ENCODE measurements at places on chromosomes 3 and 15.
A peak's percentile ranks its signal among the peaks of the same experiment; 100 is the strongest.

GRCh38 chr3:51617597-51617996 is 53.5 kb upstream of the TEX264 start:
- no peak for DNase-seq

- no peak for DNase-seq
Measured at GRCh38 chr3:143258692-143259091, 139.1 kb downstream of the CHST2 start.

DNA sequence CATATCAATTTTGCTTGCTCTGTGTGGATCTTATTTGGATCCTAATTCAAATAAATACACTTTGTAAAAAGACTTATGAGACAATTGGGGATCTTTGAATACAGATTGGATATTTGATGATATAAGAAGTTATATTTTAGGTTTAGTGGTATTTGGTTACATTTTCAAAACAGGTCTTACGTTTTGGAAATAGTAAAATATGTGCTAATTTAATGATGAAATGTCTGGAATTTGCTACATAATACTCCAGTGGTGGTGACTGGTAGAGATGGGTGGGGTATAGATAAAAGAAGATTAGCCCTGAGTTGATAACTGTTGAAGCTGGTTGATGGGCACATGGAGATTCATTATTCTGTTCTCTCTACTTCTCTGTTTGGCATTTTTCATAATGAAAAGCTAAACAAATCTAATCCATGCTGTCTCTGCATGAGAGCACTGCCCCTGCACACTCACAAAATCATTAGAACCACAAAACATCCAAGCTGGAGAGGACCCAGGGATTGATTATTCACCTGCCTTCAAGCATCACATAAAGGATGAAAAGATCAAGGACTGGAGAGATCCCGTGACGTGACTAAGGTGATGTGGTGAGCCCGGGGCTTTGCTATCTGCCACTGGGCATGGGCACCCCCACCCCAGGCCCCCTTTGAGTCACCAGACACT is 58.9 kb downstream of the TLE3 start:
- no peak for DNase-seq

GRCh38 chr3:24952388-24952787 is 457.7 kb upstream of the THRB start:
- DNase-seq: no peak

- no peak for DNase-seq
Measured at GRCh38 chr3:10775259-10775658, 40.8 kb upstream of the SLC6A11 start.

GRCh38 chr3:187062526-187063177 is 76.6 kb downstream of the RPL39L start:
- DNase-seq: peak; percentile 37

- no peak for DNase-seq
Measured at GRCh38 chr3:171172070-171172469, 145.6 kb upstream of the SLC2A2 start.

GRCh38 chr3:107028086-107028485 is 349.2 kb upstream of the CCDC54 start:
- no peak for DNase-seq

DNA sequence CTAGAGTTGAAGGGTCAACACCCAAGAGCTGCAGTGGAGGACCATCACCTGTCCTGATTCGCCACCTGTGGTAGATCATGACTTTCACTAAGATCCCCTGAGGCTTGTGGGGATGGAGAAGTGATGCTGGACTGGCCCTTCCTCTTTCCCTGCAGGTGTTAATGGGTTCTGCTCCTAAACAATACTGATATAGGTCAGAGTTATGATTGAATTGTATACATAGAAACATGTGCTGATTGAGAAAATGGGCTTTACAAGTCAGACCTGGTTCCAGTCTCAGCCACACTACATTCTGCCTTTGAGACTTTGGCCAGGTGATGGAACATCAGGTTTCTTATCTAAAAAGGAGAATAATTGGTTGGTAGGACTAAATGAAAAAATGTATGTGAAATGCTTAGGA is 418.9 kb upstream of the TPRG1 start:
- no peak for DNase-seq

DNA sequence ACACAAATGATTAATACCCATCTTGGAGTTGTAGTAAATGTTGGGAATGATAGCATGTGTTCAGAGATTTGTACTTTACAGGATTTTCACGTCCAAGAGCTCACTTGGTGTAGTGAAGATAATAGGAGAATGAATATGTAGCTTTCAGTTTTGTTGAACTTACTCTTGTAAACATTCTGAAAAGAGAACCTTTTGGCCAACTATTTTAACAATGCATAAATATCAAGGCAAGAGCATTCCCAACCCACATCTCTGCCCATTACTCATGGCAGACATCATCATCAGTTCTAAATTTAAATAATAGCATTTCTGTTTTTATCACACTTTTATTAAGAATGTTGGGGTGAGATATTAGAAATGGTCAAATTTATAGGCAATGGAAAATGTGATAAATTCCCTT is 465.2 kb upstream of the TPRG1 start:
- no peak for DNase-seq

- DNase-seq: peak; percentile 17
Measured at GRCh38 chr15:31887246-31887645, 143.1 kb upstream of the CHRNA7 start.

DNA sequence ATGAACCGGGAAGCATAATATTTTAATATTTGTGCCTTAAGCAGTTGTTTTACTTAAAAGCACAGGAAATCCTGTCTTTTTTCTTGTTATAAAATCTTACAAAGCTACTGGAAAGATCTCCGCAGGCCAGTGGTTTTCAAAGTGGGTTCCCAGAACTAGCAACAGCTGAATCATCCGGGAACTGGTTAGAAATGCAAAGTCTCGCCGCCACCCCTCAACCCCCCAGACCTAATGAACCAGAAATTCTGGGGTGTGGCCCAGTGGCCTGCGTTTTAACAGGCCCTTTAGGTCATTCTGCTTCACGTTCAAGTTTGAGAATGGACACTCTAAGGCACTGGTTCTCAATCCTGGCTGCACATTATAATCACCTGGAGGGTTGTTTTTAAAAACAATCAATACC is 74.7 kb downstream of the PDZRN3 start:
- no peak for DNase-seq

DNA sequence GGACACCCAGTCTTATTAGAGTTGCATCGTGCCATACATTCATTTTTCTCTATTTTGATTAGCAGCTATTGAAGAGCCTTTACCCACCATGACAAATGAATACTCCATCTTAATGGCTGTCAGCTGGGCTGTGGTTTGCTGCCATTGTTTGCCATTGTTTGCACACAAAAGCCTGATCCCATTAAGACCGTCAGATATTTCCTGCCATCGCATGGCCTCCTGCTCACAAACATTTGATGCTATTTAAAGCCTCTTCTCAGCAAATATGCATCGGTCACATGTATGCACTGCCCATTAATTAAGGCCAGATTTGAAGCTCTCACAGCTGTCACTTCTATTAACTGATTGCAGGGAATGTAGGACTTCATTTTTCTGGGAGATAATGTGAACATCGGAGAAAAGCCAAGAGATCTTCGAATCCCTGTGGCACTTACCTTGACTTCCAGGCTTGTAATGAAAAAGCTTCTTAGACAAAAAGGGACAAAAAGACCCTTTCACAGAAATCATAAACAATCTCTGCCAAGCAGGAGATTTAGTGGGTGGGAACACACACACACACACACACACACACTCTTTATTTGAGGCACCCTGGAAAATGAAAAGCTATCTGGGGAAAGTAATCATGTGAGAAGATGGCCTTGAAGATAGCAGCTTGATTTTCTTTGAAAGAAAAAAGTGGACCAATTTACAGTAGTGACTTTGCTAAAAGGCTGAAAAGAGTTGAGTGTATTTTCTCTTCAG is 175.4 kb upstream of the NR2E3 start:
- DNase-seq: no peak

- no peak for DNase-seq
Measured at GRCh38 chr3:12905316-12906071, 64.1 kb upstream of the RPL32 start.

DNA sequence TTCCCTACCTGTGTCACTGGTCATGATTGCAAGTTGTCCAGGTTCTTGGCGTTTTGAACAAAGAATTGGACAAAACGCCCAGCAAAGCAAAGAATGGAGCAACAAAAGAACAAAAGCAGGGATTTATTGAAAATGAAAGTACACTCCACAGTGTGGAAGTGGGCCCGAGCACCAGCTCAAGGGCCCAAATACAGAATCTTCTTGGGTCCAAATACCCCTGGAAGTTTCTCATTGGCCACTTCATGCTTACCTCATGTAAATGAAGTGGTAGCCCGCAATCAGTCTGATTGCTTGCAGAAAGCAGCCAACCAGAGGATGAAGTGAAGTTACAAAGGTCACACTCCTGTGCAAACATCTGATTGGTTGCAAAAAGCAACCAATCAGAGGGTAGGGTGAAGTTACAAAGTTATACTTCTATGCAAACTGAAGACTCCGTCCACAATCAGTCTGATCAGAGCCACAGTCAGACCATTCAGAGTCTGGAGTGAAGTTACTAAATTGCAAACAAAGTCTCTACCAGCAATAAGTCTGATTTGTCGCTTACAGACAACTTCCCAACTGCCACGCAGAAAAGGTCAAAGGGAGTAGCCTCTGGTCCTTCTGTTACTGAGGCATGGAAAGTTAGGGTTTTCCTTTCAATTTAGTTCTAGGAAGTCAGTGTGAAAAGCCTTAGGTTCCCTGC is 8.3 kb upstream of the TM4SF1 start:
- DNase-seq: peak; percentile 69

DNA sequence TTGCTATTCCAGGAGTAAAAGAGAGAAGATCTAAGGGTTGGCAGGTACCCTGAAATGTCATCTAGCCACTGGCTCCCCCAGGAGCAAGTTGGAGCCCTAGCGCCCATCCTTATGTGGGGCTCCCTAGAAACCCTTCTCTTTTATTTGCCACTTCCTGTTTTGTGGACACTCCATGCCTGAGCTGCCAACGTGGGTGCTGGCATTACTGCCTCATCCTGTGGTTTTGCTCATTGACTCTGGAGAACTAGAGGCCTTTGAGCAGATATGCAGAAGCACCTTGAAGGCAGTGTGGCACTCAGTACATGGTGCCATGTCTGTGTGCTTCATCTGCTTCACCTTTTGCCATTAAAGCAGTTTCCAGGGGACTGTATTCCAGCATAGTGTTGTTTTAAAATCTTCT is 8.1 kb downstream of the EDEM1 start:
- DNase-seq: no peak

GRCh38 chr15:71413419-71413818 is 298.1 kb downstream of the THSD4 start:
- DNase-seq: no peak

DNA sequence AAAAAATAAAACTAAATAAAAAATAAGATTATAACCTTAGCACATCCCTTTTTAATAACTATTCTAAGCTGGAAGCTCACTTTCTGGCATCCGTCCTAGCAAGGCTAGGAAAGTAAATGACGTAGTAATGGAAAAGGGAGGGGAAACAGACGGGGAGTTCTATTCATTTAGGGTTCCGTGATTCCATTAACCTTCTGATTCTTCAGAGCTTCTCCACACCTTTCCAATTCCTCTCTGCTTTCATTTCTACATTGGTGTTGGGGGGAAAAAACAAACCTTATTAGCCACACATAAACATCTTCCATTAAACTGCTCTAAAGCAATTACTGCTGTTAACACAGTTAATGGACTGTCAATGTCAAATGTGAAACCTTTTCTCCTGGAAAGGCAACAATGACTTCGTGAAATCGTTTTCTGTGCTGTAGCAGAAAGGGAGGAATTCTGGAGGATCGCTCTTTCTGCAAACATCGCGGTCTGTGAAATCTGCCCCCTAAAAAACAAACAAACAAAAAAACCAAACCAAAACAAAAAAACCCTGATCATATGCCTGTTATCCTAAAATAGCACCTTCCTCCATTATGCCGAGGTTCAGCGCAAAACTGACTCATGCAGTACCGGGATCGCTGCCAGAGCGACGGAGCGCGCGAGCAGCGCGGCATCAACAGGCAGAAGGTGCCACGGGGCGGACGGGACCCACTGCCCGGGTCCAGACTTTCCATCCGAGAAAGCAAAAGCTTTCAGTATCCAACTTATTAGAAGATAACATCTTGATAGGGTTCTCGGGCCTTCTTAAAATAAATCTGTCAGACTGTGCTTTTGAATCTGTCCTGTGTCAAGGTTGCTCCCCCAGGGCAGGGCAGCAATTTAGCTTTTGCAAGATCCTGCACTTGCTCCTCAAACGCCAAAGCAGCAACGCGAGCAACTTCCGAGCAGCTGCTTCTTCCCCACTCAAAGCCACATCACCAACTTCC is 156.2 kb downstream of the FGF12 start:
- DNase-seq: no peak

DNA sequence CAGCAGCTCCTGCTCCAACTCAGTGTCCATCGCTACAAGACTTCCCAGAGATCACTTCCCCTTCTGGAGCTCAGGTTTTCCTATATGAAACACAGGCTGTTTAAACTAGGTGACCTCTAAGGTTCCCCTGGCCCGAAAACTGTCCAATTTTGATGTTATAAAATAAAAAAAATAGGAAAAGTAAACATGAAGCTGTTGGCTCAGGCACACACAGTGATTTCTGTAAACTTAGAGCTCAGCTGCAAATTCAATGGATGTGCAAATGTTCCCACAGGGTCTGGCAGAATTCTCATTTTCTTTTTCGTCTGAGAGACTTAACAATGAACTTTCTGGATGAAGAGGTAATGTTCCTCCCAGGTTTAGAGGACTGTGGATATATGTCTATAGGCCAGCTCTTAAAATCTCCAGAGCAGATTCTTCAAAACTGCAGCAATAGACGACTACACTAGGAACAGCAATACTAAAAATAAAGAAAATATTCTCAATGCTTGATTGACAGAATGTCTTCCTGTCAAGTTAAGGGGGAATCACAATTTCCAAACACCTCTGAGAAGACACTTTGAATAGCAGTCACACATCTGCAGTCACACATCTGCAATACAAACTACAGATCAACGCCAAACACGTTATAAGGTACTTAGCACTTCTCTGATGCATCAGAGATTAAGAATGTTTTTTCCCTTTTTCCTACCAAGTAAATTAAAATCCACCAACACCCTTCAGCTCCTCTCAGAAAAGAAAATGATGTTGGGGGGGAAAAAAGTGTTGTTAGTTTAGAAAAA is 2.8 kb downstream of the NUP210 start:
- DNase-seq: no peak

GRCh38 chr3:66416556-66417304 is 84.1 kb downstream of the LRIG1 start:
- DNase-seq: peak; percentile 17

- DNase-seq: peak; percentile 45
Measured at GRCh38 chr15:68586274-68586961, 7.6 kb downstream of the CORO2B start.

GRCh38 chr3:53079147-53079546 is 33.3 kb upstream of the SFMBT1 start:
- DNase-seq: no peak

GRCh38 chr15:66504563-66505429 is at the start of the genes RPL4 and ZWILCH:
Gene RPL4 (minus strand): TSS chr15:66504855. CDS start chr15:66504790, 65 bp downstream.
Gene ZWILCH (plus strand): TSS chr15:66505326. CDS start chr15:66505339, 13 bp downstream.
- peak; percentile 83 for DNase-seq

DNA sequence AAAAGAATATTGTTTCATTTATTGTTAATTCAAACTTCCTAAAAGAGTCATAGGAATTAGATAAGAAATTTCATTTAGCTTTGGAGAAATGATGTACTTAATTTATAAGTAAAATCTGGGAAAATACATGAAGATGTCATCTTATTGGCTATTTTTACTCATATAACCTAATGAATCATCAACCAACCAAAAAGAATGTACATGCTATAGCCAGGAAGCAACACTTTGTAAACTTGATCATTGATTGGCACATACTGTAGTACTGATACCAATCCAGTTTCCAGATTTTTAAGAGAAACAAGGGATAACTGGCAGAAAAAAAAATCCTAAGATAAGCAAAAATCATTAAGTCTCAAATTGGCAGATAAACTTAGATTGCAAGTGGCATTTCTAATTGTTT is 207.9 kb upstream of the CDIN1 start:
- no peak for DNase-seq

Data from Caco-2 (cell line).